ENCODE measurements at places on chromosomes 11 and 22. TPM values are rescaled to one million over a fixed set of nuclear protein-coding genes. Genes with fewer than 3 reads are reported as not detected.

Gene HBB
- total RNA-seq = 273 TPM

Gene FEN1
- 13.9 TPM for total RNA-seq

Gene SAA2
- 92.5 TPM for total RNA-seq

Gene LMNTD2
- total RNA-seq = 4.1 TPM

Gene P2RX6
- total RNA-seq = 1.7 TPM

Gene TREH
- not detected for total RNA-seq

Gene DEAF1
- 28.3 TPM for total RNA-seq

Gene APOC3
- total RNA-seq = not detected

Gene SPATA19
- total RNA-seq = not detected

- H3K27ac ChIP-seq = no peak overlapping the region
- H3K36me3 ChIP-seq = no peaks in the 10 kb centered on the region
- DNase-seq = no peak
- no peaks in the 10 kb centered on the region for H3K4me1 ChIP-seq
Measured at GRCh38 chr11:12019866-12020416, 11.5 kb upstream of the DKK3 start.

DNA sequence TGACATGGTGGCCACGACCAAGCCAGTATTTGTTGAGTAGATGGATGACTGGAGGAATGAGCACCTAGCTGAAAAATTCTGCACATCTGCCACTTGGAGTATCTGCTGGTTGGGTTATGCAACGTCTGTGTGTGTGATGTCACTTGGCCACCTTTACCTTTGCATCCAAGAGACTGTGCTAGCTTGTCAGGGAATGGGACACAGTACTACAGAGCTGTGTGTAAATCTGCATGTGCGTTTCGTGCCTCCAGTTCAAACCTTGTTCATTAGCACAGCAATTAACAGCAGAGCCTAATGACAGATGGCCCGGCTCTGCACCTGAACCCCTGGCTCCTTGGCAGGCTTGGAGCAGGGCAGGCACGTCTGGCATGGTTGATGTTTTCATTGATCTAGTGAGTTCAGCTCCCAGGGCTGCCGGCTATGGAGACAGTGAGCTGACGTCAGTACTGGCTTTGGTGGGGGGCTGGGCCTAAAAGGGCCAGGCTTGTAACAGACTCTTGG lies 188.4 kb upstream of the NAV2 start:
- no peaks in the 10 kb centered on the region for H3K4me1 ChIP-seq
- no peak overlapping the region for H3K27ac ChIP-seq
- no peak for DNase-seq
- H3K4me3 ChIP-seq = no peak overlapping the region

DNA sequence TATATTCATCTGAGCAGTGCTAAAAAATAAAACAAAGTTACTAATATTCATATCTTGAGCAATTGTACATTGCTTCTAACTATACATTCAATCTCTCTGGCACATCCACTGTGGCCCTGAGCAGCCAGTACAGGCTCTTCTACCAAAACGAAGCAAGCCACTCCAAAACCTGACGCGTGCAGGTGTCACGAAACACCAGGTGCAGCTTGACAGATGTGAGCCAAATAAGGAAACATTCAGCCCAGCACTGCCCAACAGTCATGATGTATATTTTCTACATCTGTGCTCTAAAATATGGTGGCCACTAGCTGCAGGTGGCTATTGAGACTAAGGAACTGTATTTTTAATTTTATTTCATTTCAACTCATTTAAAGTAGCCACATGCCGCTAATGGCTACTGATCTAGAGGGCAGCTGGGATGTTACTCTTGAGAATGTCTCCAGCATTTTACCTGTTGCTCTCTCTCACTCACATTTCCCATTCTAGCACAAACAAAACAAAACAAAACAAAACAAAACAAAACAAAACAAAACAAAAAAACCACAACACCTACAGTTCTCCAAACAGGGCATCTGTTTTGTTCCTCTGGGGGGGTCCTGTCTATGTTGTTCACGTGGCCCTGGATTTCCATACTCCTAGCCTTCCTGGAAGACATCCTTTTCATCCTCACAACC lies 77.7 kb downstream of the LARGE1 start:
- no peak overlapping the region for H3K4me3 ChIP-seq
- H3K27me3 ChIP-seq = no peaks in the 10 kb centered on the region
- no peaks in the 10 kb centered on the region for H3K36me3 ChIP-seq
- no peaks in the 10 kb centered on the region for H3K4me1 ChIP-seq
- no peak overlapping the region for H3K27ac ChIP-seq
- no peak for DNase-seq

GRCh38 chr11:68043029-68043348 lies 4.2 kb downstream of the TCIRG1 start:
- H3K27me3 ChIP-seq = no peaks in the 10 kb centered on the region
- no peak for DNase-seq
- H3K4me3 ChIP-seq = no peak overlapping the region
- peaks cover 39% of the 10 kb centered on the region for H3K4me1 ChIP-seq
- no peak overlapping the region for H3K27ac ChIP-seq

- no peak overlapping the region for H3K4me3 ChIP-seq
- no peak for DNase-seq
- H3K36me3 ChIP-seq = no peaks in the 10 kb centered on the region
- H3K4me1 ChIP-seq = no peaks in the 10 kb centered on the region
Measured at GRCh38 chr11:1737080-1737757, 13.2 kb downstream of the IFITM10 start.

DNA sequence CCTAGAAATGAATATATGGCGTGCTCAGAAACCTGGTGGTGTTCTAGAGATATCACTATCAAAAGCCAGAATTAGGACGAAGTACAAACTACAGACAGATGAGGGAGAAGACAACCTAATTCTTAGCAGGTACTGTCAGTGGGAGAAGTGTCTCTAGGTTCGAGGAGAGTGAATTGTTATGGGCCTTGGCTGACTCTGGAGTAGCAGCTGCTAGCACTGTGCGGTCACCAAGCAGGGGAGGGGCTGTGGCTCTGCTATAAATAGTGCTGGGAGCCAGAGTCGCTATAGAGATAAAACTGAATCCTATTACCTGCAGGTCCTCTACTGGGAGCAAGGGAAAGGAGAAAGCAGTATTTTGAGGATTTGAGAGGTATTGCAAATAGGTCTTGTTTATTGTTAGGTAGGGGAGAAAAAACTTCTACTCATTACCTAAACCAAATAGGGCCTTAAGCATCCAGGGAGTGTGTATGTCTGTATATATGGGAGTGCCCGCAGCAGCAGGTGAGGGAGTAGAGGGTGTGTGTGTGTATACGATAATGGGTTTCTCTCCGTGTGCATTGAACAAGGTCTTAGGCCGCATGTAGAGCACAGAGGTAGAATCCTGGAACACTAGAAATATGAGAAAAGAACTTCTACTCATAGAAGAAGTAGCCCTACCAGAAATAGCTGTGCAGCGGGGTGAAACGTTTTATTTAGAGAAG lies 2.2 kb downstream of the MADD start:
- no peaks in the 10 kb centered on the region for H3K27me3 ChIP-seq
- no peak for DNase-seq
- H3K27ac ChIP-seq = no peak overlapping the region
- H3K4me3 ChIP-seq = no peak overlapping the region
- peaks cover 32% of the 10 kb centered on the region for H3K36me3 ChIP-seq

GRCh38 chr22:31055635-31056159 lies 25.4 kb upstream of the SMTN start:
- no peaks in the 10 kb centered on the region for H3K36me3 ChIP-seq
- peaks cover 6% of the 10 kb centered on the region for H3K4me1 ChIP-seq
- H3K4me3 ChIP-seq = no peak overlapping the region
- H3K27me3 ChIP-seq = no peaks in the 10 kb centered on the region
- peak; percentile 92 for DNase-seq
- peak overlapping the region; percentile 78 for H3K27ac ChIP-seq

- no peaks in the 10 kb centered on the region for H3K27me3 ChIP-seq
- DNase-seq = no peak
- no peaks in the 10 kb centered on the region for H3K36me3 ChIP-seq
- no peak overlapping the region for H3K27ac ChIP-seq
Measured at GRCh38 chr22:28237783-28238182, 318.7 kb upstream of the PITPNB start.

DNA sequence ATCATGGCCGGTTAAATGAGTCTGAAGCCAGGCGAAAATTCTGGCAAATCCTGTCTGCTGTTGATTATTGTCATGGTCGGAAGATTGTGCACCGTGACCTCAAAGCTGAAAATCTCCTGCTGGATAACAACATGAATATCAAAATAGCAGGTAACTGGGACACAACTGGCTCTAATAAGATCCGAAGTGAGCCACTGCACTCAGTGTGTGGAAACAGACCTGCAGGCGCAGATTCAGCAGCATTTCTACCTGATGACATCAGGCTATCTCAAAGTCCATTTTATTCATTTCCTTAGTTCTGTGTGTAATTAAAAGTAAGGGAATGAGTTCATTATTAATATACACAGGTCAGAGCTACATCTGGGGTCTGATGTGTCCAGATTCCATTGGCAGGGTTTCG lies 78.2 kb downstream of the PPP2R1B start:
- no peaks in the 10 kb centered on the region for H3K4me1 ChIP-seq
- DNase-seq = no peak
- H3K27ac ChIP-seq = no peak overlapping the region
- H3K4me3 ChIP-seq = no peak overlapping the region
- H3K36me3 ChIP-seq = peaks cover 29% of the 10 kb centered on the region

GRCh38 chr11:114179234-114179941 lies 116.8 kb upstream of the NNMT start:
- no peaks in the 10 kb centered on the region for H3K36me3 ChIP-seq
- no peaks in the 10 kb centered on the region for H3K27me3 ChIP-seq
- H3K4me3 ChIP-seq = peak overlapping the region; percentile 24
- DNase-seq = peak; percentile 92
- peaks cover 56% of the 10 kb centered on the region for H3K4me1 ChIP-seq

DNA sequence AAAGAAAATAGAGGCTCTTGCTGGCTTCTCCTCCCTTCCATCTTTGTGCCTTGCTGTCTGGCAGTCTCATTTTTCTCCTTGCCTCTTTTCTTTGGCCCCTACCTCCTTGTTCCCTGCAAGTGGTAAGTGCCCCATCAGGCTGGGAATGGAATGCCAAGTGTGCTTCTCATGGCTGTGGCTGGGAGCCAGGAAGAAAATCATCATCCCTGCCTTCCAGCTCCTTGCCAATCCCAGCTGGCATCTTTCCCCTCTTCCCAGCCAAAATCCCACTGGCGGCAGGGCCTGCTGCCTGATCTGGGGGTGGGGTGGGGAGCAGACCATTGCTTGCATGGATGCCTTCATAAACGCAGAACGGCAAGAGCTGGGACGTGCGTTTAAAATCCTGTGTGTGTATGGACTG lies 27.0 kb upstream of the SLC25A18 start:
- H3K27me3 ChIP-seq = no peaks in the 10 kb centered on the region
- peaks cover 4% of the 10 kb centered on the region for H3K36me3 ChIP-seq
- peak; percentile 50 for DNase-seq
- H3K4me1 ChIP-seq = no peaks in the 10 kb centered on the region
- no peak overlapping the region for H3K27ac ChIP-seq
- H3K4me3 ChIP-seq = no peak overlapping the region

DNA sequence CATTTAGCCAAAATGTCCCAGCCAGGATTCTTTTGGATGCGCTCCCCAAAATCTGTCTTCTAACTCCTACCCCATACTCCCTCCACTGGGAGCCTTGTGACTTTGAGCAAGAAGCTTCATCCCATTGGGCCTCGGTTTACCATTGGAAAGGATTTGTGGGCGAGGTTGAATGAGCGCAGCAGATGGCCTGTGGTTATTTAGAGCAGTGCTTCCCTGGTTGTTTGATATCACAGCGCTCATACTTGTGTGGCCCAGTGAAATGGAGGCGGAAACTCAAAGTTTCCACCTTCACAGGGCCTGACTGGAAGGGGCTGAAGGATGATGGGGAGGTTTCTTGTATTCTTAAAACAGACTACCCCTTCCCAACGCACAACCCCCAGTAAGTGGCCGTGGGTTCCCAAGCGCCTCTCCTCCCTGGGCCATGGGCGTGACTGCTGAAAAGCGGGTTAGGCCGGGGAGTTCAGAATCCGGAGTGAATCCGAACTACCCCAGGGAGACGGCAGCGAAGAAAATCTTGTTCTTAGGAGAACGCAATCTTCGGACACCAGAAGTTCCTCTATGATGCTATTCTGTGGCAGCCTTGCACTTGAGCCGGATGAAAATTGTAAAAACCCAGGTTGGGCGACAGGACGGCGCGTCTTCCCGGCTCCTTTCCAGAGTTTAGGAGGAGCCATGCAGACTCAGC lies 1.2 kb upstream of the ATF4 start:
- DNase-seq = no peak
- H3K36me3 ChIP-seq = no peaks in the 10 kb centered on the region
- peak overlapping the region; percentile 100 for H3K4me3 ChIP-seq
- H3K27me3 ChIP-seq = no peaks in the 10 kb centered on the region
- peaks cover 22% of the 10 kb centered on the region for H3K4me1 ChIP-seq

- DNase-seq = no peak
- H3K27ac ChIP-seq = no peak overlapping the region
- no peaks in the 10 kb centered on the region for H3K36me3 ChIP-seq
- peaks cover 32% of the 10 kb centered on the region for H3K27me3 ChIP-seq
- no peak overlapping the region for H3K4me3 ChIP-seq
Measured at GRCh38 chr11:20336056-20336455, 27.5 kb upstream of the HTATIP2 start.

GRCh38 chr11:107301878-107302277 lies 155.7 kb downstream of the CWF19L2 start:
- no peak overlapping the region for H3K27ac ChIP-seq
- no peak overlapping the region for H3K4me3 ChIP-seq
- no peaks in the 10 kb centered on the region for H3K4me1 ChIP-seq
- H3K36me3 ChIP-seq = no peaks in the 10 kb centered on the region
- no peaks in the 10 kb centered on the region for H3K27me3 ChIP-seq

GRCh38 chr11:63616953-63617352 lies 2.7 kb upstream of the PLAAT3 start:
- no peaks in the 10 kb centered on the region for H3K36me3 ChIP-seq
- no peak for DNase-seq
- H3K4me1 ChIP-seq = peaks cover 45% of the 10 kb centered on the region
- H3K4me3 ChIP-seq = no peak overlapping the region
- H3K27me3 ChIP-seq = peaks cover 23% of the 10 kb centered on the region

DNA sequence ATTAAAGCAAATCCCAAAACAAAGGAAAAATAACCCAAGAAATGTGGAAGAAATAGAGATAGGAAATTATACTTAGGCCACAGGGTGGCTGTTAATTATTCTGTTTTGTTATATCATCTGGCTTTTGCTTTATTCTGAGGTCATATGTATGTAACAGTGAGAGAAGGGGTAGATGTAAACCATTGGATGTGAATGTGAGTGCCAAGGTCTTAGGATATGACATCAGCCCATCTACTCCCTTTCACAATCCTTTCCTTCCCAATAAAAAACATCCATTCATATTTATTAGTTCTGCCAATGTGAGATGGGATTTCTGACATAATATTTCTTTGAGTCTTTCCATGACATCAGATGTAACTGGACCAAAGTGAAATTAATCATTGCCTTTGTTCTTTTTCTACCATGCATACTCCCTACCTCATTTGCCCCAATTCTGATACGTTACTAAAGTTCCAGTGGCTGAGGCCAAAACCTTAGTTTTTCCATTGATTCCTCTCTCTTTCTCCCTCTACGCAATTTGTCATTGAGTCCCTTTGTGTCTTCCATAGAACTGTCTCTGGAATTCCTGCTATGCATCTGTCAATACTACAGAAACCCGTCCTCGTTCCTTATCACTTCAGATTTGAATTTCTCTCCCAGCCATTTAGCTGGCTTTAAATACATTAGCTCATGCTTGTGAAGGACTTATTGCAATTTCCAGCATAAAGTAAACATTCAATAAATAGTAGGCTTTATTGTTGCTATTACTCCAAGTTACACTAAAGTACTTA lies 170.3 kb downstream of the ARHGAP42 start:
- no peaks in the 10 kb centered on the region for H3K36me3 ChIP-seq
- H3K4me1 ChIP-seq = no peaks in the 10 kb centered on the region
- H3K4me3 ChIP-seq = no peak overlapping the region
- no peaks in the 10 kb centered on the region for H3K27me3 ChIP-seq

Data from left lung (tissue), 14 donors.